Foreskin keratinocyte (primary cell): ENCODE measurements at places on chromosomes 11 and 22.

DNA sequence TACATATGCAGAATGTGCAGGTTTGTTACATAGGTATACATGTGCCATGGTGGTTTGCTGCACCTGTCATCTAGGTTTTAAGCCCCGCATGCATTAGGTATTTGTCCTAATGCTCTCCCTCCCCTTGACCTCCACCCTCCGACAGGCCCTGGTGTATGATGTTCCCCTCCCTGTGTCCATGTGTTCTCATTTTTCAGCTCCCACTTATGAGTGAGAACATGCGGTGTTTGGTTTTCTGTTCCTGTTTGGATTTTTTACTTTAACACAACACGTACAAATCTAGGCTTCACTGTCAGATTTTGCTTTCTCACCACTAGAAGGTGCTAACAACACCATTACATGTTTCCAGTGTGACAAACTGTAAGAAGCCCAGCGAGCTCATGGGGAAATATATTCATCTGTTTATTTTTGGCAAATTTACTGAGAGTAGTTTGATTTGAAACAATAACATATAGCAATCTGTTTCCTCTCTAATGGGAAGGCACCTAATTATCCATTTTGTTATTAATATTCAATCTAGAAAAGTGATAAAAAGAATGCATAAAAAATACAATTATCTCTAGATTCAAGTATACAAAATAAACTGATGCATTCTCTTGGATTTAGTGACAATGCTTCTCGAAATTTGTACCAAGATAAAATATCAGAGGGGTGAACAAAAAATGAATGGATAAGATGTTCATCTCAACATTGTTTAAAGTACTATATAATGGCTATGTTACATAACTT, 23.2 kb upstream of the BIRC3 start:
- DNase-seq, result peak; percentile 48

DNA sequence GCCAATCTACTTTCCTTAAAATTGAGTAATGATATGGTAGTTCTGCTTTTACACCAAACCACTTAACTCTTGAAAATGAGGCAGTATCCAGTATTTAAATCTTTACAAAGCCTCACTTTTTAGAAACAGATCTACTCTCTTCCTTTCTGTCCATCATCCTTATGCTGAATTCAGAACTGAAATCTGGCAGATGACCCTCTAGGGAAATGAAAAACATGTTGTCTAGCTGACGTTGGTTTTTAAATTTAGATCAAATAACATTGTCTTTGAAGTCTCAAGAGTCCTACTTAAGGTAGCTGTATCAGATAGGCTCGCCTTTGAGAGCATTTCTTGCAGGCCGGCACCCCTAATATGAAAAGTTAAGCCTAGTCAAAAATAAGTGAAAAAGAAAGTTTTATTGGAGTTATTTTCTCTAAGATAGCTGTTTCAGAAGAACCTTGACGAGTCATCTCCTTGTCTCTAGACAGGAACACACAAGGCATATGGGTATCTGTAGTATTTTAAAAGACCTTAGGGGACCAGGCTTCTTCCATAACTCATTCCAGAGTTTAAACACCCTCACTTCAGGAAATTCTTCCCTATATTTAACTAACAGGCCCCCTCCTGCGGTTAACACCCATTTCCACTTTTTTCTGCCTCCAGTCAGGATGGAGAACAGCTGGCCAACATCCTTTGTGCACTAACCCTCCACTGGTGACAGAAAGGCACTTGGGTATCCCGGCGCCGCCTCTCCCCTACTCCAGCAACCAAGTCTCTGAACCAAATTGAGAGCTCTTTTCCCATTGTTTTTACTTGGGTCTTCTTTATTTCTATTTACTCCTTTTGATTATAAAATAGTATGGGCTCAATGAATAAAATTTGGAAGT, 81.2 kb downstream of the WNT11 start:
- DNase-seq, result no peak

- peak; percentile 17 for DNase-seq
Observed at GRCh38 chr22:36546092-36546804, 17.3 kb upstream of the EIF3D start.

DNA sequence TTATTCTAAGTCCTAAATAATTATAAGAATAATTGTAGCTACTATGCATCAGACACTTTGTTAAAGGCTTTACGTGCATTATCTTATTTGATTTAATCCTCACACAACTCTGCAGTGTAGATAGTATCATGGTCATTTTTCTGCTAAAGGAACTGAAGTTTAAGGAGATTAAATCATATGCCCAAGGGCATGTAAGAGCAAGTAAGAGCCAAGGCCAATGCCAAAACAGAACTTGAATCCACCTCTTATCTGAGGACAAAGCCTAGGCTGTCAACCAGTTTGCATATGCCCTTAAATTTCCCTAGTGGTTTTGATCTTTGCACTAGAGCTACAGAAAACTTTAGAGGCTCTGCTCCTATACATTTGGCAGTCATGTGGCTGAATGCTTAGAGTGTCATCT, 65.6 kb upstream of the OR5AK2 start:
- DNase-seq, result no peak

DNA sequence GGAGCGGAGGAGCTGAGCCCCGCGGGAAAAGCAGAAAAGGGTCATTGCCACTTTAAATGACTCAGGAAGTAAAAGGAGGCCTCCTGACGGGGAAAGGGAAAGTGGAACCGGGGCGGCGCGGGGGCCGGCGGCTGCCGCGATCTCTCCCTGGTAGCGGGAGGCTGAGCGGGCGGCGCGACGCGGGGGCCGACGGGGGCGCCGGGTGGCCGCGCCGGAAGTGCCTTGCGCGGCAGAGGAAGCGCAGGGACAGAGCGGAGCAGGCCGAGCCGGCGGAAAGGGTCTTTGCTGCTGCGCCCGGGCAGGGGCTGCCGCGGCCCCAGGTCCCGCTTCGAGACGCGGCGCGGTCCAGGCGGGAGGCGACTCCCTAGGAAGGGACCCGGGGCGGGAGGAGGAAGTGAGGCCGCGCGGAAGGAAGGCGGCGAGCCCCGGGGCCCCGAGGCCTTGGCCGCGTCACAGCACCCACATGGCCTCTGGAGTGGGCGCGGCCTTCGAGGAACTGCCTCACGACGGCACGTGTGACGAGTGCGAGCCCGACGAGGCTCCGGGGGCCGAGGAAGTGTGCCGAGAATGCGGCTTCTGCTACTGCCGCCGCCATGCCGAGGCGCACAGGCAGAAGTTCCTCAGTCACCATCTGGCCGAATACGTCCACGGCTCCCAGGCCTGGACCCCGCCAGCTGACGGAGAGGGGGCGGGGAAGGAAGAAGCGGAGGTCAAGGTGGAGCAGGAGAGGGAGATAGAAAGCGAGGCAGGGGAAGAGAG, at the start of gene TRIM44:
TRIM44 (plus strand) TSS at position 127 of the 759 bp plus-strand sequence; CDS start at position 464, 337 bp downstream.
- DNase-seq, result peak; percentile 73
